ENCODE measurements at places on chromosomes 6 and 20.

- DNase-seq: no peak
These were observed 42.2 kb upstream of the DSE start for GRCh38 chr6:116328528-116328903.

- no peak for DNase-seq
These were observed 20.1 kb downstream of the HLA-DMB start for GRCh38 chr6:32920715-32921114.

GRCh38 chr6:129565366-129565765 is 144.6 kb downstream of the ARHGAP18 start:
- no peak for DNase-seq

- peak; percentile 80 for DNase-seq
These were observed 651 bp upstream of the BLTP3A start for GRCh38 chr6:34791164-34791700.

DNA sequence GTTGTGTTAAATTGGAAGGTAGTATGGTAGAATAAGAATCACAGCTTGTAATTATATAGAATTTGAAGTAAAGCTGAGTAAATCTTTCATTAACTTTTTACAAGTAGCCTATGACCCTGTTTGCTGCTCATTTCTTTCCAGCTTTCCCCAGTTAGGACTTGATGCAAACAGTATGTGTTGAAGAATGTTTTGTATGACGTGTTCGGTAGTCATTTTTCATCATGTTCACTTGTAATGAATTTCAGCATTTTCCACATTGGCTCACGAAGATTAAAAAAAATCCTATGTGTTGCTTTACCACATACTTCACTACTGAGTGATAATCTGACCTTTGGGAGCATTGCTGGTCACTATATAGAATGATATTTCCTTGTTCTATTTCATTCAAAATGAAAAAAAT is 162.4 kb downstream of the CDKAL1 start:
- DNase-seq: no peak

DNA sequence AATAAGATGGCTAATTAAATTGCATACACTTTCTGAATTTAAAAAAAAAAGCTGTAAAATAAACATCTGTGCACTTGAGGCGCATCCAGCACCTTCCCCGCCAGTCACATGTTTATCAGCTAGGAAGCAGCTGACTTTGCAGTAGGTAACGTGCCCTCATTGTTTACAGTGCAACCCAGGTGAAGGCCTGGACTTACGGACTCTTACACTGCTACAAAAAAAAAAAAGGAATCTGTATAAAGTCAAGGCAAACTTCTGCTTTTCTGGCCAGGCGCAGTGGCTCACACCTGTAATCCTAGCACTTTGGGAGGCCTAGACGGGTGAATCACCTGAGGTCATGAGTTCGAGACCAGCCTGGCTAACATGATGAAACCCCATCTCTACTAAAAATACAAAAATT is 327.8 kb downstream of the CDH4 start:
- DNase-seq: no peak

DNA sequence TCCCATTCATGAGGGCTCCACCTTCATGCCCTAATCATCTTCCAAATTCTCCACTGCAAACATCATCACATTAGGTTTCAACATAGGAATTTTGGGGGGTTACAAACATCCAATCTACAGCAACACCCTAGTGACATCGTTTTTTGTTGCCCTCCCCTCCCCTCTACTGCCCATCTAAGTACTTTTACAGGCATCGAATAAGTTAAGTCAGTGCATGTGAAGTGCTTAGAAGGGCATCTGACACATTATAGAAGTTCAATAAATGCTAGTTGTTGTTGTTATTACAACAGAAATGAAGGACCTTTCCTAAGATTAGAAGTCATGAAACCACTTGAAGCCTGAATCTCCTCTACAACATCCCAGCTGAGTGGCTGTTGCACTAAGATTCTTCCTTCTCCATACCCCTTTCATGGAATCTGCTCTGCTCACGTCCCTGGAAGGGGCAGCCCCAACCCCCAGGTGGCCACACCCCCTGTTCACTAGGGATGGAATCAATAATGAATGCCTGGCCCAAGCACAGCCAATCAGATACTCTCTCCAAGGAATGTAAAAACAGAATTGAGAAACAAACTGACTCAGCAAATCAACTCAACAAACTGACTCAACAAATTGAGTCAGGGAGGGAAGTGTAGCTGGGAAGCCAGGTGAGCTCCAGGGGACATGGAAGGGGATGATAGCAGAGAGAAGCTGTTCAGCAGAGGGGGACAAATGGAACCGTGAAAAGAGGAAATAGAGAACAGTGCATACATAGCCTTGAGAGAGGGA is 3.9 kb upstream of the LRP11 start:
- DNase-seq: no peak

GRCh38 chr20:20685635-20686034 is 26.8 kb downstream of the RALGAPA2 start:
- no peak for DNase-seq

GRCh38 chr6:83226517-83226916 is 33.4 kb downstream of the RWDD2A start:
- DNase-seq: no peak

- no peak for DNase-seq
These were observed 9.4 kb upstream of the COL12A1 start for GRCh38 chr6:75215291-75215690.

GRCh38 chr6:170003027-170003426 is 251.6 kb downstream of the ERMARD start:
- peak; percentile 60 for DNase-seq

GRCh38 chr20:8854571-8854970 is 214.3 kb upstream of the PLCB4 start:
- DNase-seq: no peak

DNA sequence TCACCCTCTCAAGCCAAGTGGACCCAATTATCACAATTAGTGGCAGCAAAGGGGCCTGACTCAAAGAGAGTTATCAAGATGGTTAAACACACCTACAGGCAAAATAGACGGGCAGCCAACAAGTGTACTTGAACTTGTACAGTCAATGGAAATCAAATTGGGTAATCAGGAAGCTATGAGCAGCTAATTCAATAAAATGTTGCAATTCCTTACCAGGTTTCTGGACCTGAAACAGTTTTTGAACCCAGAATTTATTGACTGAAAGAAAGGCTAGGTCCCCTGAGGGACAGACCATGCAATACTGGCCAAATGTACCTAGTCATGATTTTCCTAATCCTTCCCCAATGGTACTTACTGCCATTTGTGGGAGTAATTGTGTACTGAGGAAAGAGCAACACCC is 679.8 kb downstream of the EPM2A start:
- DNase-seq: no peak

GRCh38 chr20:63693733-63694583 is 2.5 kb upstream of the TNFRSF6B start:
- no peak for DNase-seq
